ENCODE measurements at places on chromosomes 11 and 22. TPM values are rescaled to one million over a fixed set of nuclear protein-coding genes. Genes with fewer than 3 reads are reported as not detected.

Gene DGCR6
- total RNA-seq: 0.59 TPM

Gene SPON1
- total RNA-seq: 1.6 TPM

Gene PLEKHA7
- 0.20 TPM for total RNA-seq

Gene SLC22A9
- not detected for total RNA-seq

Gene SCN3B
- total RNA-seq: under 0.01 TPM

Gene NTM
- total RNA-seq: 2.6 TPM

Gene RNF26
- 5.9 TPM for total RNA-seq

Gene HEPHL1
- total RNA-seq: not detected

Gene GRK3
- total RNA-seq: 1.8 TPM

Gene OR4A5
- total RNA-seq: not detected

Gene ASPHD2
- total RNA-seq: 0.73 TPM

Gene MPPED2
- total RNA-seq: not detected
